Choroid plexus epithelial cell (primary cell): ENCODE measurements at places on chromosomes 7 and 10.
A peak's percentile ranks its signal among the peaks of the same experiment; 100 is the strongest.

GRCh38 chr7:48173756-48174382 is 2.6 kb downstream of the ABCA13 start:
- peak; percentile 69 for DNase-seq

- DNase-seq = no peak
Observed at GRCh38 chr7:40682696-40683095, 547.9 kb downstream of the SUGCT start.

DNA sequence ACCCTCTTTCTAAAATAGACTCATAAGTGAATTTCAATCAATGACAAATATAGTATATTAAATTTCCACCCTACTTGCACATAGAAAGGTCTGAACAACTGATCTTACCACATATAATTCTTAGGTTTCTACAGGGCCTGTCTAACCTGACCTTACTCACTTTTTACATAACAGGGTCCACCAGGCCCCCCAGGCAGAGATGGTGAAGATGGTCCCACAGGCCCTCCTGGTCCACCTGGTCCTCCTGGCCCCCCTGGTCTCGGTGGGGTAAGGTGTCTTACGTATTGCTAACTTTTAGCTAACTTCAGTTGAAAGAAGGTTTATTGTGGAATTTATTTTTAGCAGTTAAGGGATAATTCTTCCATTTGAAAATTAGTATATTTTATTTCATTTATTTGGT is 5.3 kb downstream of the COL1A2 start:
- DNase-seq = peak; percentile 49

GRCh38 chr10:58311026-58311425 is 23.8 kb upstream of the UBE2D1 start:
- DNase-seq = no peak

DNA sequence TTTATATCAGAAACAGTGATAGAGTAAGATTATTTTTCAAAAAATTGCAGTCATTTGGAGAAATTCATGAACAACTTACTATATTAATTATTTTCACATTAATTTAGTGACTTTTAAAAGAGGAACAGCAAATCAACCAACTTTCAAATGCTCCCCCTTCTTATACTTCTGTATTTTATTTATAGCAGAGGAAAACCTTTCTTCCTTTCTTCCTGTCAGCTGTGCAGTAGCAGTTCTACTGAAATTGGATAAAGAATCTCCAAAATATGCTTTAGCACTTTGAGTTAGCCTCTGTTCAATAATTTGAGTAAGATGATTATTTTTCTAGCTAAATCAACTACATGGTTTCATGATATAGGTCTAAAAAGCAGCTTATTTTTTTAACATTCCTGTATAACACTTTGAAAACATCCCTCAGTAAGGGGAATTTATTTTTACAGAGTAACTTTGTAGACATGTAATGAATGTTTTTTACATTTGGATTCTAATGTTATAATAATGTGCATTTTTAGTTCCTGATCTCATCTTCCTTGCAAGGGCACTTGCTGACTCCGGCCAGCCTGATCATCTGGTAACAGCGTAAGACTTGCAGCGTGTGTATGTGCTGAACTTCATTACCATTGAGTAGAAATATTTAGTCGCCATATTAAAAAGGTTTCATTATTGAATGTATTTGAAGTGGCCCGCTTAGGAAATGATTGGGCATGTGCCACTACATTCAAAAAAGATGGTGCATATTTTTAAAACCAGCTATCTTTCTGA is 158.3 kb upstream of the HDAC9 start:
- no peak for DNase-seq

GRCh38 chr7:79936281-79936983 is 198.2 kb upstream of the GNAI1 start:
- DNase-seq = peak; percentile 47

GRCh38 chr10:126207313-126207771 is 180.9 kb downstream of the ADAM12 start:
- no peak for DNase-seq
